ENCODE measurements at places on chromosomes 2 and 18.

GRCh38 chr2:3670376-3670775, 12.4 kb downstream of the ALLC start:
- no peak for DNase-seq

- DNase-seq = no peak
Observed at GRCh38 chr2:11414372-11415124, 51.4 kb downstream of the E2F6 start.

DNA sequence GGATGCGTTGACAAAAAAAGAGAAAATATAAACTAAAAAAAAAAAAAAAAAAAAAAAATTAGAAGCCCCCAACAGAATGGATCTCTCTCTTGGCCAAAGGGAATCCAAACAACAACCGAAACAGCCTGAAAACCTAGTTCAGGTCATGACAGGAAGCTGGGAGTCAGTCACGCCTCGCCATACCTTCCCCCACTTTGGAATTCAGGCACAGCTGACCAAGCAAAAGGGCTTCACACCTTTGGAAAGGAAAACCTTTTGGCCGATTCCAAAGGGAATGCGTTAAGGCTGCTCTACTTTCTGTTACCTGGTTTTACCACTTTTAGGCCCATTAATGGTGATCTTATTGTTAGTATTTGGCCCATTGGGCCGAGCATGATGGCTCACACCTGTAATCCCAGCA, 17.9 kb upstream of the RMC1 start:
- DNase-seq = no peak

- no peak for DNase-seq
Observed at GRCh38 chr2:18559531-18560030, 872 bp downstream of the RDH14 start.

- no peak for DNase-seq
Observed at GRCh38 chr2:225889452-225889851, 489.9 kb downstream of the NYAP2 start.

GRCh38 chr2:218529990-218530389, 38.2 kb downstream of the USP37 start:
- DNase-seq = no peak

DNA sequence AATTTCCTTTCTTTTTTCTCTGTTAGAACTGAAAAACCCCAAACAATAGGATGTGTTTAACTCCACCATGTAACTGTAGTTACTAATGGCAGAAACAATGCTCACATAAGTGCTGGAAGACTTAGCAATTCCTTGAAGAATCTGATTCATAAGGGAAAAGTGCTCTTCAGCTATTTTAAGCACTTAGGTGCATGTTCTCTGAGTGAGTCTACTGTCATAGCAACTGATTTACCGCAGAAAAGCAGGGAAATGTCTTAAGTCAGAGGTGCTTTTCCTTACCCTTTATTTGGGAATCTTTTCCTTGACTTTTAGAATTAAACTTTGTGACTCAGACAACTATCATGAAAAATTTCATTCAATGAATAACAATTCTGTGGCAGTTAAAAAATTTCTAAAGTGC, 65.4 kb upstream of the NABP1 start:
- peak; percentile 99 for DNase-seq

- no peak for DNase-seq
Observed at GRCh38 chr2:230811508-230811907, 53.2 kb upstream of the ITM2C start.

- DNase-seq = no peak
Observed at GRCh38 chr2:74017223-74017622, 32.5 kb downstream of the TET3 start.

- DNase-seq = no peak
Observed at GRCh38 chr2:34492561-34493455, 893.7 kb upstream of the FAM98A start.

DNA sequence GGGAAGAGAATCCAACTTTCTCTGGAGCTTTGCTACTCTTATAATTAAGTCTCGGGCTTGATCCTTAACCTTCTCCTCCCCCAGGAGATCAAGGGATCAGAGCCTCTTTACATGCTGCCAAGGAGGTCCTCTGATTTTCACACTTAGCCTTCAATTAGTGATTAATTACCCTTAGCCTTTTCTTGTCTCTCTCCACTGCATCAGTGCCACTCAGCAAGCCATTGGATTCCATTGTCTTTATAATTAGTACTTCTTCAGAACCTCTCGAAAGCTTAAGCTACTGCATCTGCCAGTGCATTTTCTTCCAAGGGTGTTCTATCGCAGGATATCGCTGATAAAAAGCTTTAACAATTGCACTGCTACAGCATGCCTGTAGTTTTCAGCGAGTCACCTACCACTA, 477.0 kb upstream of the MEIS1 start:
- no peak for DNase-seq

- no peak for DNase-seq
Observed at GRCh38 chr2:209771474-209772289, at the start of gene UNC80. Gene UNC80, plus strand, starts transcription at chr2:209771832. Its CDS starts 241 bp downstream, at chr2:209772073.

DNA sequence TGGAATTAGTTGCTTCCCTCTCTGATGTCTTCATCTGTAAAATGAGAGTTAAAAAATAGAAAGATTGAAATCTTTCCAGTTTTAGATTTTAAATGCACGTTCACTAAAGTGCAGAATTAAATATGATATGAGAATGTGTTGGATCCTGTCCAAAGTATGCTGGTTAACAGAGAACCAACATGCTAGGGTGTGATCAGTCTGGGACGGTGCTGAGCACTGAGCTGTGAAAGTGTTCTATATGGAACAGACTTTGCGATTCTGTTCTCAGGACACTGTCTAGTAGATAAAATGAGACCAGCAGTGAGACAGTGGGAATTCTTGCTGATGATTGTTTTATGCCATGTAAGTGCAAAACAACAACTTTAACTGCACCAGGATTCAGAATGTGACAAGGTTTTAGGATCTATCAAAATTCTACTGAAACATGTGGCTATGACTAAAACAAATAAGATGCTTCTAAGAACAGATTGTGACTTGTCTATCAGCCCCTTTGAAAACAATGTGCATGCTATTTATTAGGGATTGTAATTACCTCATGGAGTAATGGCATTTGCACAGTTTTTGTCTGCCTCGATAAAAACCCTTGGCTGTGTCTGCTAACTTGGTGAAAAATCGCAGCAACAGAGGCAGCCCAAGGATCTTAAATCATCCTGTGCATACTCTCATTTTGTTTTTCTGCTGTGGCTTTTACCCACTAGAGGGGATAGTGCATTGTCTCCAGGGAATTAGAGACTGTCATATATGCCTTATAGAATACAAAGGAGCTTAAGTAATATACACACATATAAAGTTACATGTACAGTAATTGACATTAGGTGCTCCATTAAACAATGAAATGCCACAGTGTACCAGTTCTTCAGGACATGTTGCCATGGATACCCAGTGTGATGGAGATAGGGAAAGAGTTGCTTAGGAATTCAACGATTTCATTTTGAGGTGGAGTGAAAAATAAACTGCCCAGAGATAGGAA, 55.1 kb downstream of the MAP3K20 start:
- DNase-seq = no peak

GRCh38 chr2:159879051-159879604, 81.1 kb upstream of the CD302 start:
- DNase-seq = no peak

Measured in epithelial cell of proximal tubule (primary cell).